ENCODE measurements at places on chromosomes 7 and 10.

GRCh38 chr10:46092524-46093081 is 46.5 kb upstream of the MSMB start:
- DNase-seq = no peak

- DNase-seq = no peak
Measured at GRCh38 chr7:22438994-22439393, 61.0 kb downstream of the STEAP1B start.

DNA sequence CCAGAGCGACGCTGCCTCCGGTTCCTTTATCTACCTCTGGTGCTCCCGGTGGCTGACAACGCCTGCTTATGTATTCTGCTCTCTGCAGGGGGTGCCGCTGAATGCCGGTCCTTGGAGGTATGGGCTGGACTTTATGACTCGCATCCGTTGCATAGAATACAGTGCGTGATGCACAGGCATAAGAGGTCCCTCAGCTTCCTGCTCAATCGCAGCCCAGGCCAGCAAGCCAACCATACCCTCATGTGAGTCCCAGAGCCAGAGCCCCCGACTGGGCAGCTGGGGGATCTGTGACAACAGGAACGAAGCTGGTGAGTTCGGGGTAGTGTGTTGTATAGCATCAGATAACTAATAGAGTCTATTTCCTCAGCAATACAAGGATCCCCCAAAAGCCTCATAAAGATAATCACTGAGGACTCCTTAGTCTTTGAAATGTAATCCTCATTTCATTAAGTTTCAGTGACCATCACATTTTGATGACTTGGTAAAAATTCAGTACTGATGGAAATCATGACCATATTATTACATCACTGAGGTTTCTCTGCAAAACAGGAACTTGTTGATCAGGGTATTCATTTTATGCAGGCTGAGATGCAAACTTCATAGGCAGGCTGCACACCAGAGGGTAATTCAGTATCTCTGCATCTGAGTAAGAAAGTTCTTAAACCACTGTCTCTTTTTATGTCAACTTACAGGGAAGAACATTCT is 607.8 kb downstream of the PTPRN2 start:
- DNase-seq = no peak

DNA sequence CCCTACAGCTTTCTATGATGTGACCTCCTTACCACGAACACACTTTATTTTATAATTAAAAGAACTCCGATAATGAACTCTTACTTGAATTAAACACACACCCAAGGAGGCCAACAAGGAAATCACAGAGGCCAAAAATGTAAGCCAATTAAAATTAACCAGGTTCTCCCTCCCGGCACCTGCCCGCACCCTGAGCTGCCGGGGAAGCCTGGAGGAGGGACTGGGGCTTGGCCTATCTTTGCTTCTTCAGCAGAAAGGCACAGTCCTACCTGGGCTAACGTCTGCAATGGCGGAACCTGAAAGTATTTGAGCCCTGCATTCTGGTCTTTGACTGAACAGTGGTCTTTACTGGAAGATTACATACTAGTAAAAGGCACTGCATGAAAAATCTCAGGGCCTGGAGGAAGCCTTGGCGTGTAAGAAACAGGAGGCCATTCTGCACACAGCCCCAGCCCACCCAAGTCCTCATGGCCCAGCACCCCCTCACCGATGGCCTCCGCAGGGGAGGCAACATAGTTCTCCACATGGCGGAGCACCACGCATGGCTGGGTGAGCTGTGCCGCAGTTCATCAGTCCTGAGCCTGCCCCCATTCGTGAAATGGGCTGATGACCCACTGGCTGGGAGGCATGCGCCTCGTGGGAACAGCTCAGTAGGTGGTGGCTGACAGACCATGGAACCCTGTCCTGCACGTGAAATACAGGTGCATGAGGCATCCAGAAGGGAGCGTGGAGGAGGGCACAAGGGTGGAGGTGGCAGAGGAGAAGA is 173.8 kb downstream of the PARD3 start:
- DNase-seq = no peak

- peak; percentile 61 for DNase-seq
Measured at GRCh38 chr10:95832216-95833041, 75.3 kb upstream of the CC2D2B start.

DNA sequence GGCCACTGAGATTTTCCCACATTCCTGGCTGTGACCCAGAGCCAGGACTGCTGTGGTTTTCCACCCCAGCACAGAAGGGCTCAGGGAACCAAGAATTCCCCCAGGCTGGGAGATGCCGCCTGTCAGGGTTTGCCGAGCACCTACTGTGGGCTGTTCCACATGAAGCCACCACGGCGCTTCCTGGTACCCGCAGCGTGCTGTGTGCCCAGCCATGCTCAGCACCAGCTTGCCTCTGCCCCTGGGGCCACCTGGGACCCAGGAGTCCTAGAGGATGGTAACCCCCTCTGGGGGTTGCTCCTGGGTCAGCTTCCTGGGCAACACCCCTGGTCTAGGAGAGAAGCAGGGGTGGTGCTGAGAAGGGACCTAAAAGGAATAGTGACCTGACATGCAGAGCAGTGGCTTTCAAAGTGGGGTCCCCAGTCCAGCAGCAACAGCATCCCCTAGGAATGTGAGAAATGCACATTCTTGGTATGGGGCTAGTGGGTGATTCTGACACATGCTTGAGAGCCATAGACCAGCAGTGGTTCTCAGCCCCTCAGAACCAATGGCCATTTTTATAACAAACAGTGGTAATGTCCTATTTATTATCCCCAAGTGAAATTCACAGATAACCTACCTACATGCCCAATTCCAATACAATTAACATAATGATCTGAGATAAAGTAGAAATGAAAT is 53.4 kb downstream of the TSPAN15 start:
- DNase-seq = no peak

- no peak for DNase-seq
Measured at GRCh38 chr10:46558392-46559185, 2.1 kb upstream of the GPRIN2 start.

GRCh38 chr7:116337018-116337417 is 126.7 kb downstream of the TES start:
- no peak for DNase-seq

GRCh38 chr7:28530175-28530802 is 118.0 kb downstream of the CREB5 start:
- DNase-seq = no peak

DNA sequence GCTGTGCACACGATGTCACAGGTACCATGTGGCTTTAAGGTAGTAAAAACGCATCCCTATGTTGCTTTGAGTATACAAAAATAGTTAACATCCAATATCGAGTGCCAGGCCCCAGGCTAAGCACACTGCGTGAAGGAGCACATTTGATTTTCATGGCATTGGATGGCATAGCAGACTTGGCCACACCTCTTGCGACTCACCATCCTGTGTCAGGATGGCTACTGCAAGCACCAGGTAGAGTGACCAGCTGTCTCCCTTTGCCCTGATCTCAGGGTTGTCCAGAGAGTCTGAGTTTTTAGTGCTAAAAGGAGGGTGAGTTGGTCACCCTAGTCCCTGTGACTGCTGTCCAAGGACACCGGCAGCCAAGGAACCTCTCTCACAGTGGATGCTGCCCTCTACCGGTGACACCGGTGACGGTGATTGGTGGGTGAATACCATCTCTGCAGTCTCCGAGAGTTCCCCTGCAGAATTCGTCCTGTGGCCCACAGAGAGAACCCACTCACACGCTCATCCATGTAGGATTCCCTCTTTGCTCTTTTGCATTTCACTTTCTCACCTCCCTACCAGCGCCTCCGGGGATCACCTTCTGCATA is 76.1 kb downstream of the BICC1 start:
- DNase-seq = no peak

- no peak for DNase-seq
Measured at GRCh38 chr10:50470798-50471582, 152.8 kb downstream of the SGMS1 start.

GRCh38 chr10:119357412-119358151 is 150.2 kb downstream of the GRK5 start:
- DNase-seq = no peak

- DNase-seq = peak; percentile 66
Measured at GRCh38 chr7:7183061-7183837, 905 bp downstream of the C1GALT1 start.

- DNase-seq = no peak
Measured at GRCh38 chr10:126597211-126597610, 73.3 kb downstream of the C10orf90 start.

DNA sequence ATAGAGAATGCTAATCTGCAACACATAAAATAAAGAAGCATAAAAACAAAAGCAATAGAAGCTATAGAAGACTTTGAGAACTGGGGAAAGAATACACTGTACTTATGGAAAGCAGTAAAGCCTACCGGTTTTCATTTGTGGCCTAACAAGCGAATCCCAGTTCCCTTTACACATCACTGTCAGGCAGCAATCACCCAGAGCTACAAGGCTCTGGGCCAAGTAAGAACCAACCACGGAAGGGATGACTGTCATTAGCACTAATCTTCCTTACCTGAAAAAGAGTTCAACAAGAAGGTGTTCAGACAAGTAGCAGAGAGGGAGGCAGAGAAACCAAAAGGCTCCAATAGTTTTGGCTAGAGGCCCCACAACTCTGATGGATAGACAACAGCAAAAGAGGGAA is 15.0 kb downstream of the CCDC6 start:
- DNase-seq = no peak

DNA sequence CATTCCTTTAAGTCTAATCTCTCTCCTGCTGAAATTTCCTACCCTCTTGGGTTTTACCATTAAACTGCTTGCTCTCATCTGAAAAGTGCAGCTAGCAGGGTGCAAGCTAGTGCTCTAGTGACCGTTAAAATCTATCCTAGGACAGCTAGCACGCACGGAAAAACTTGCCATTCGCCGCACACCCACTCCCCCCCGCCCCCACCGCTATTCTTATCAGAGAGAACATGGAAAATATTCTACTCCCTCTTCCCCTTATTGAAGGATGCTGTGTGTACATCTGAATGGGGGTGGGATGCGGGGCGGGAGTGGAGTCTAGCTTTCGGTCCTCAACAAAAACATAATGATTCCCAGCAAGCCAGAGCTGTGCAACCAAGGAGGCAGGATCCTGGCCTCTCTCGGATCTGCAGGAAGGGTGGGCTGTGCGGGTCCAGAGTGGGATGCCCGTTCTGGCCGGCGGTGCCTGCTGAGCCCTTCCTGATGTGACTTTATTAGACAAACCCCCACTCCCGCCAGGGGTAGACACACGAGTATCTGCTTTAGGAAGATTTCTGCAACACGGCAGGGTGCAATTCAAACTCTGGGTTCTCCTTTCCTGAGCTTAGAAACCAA is 1.1 kb upstream of the ADRA2A start:
- no peak for DNase-seq

GRCh38 chr10:101818872-101819633 is 809 bp upstream of the OGA start:
- no peak for DNase-seq

GRCh38 chr7:29370531-29371314 is 176.1 kb downstream of the CHN2 start:
- DNase-seq = no peak

DNA sequence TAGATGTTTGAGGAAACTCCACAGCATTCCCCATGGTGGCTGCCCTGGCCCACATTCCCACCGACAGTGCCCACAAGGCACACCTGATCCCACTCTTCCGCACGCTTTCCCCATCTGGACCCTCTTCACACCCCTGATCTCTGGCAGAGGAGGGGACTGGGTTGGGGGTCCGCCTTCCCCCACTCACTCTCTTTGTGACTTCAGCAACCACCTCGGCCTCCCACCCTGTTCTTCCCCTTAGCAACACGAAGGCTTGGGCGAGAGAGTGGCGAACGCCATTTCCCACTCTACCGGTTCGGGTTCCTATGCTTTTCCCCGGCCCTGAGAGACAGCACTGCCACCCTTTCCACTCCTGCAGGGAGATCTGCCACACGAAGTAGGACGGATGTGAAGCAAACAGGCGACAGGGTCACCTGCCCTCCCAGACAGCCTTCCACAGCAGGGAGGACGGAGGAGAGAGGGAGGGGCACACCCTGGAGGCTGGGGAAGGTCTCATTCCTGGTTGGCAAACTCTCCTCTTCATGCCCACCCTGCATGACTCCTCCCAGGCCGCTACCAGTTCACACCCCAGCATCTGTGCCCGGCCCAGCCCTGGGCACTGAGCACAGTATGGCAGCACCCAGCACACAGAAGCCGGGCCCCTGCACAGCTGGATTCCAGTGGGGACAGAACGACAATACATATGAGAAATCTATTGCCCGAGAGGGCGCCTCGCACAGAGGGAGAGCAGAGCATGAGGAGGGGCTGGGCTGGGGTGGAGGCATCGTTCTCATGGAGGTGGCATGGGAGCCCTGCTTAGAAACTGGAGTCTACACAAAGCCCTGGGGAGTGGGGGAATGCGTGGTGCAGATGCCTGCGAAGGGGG is 93.5 kb downstream of the PAXIP1 start:
- DNase-seq = no peak

- DNase-seq = no peak
Measured at GRCh38 chr10:13399752-13400151, 51.7 kb upstream of the SEPHS1 start.

GRCh38 chr10:90804354-90804753 is 53.5 kb downstream of the HTR7 start:
- no peak for DNase-seq

DNA sequence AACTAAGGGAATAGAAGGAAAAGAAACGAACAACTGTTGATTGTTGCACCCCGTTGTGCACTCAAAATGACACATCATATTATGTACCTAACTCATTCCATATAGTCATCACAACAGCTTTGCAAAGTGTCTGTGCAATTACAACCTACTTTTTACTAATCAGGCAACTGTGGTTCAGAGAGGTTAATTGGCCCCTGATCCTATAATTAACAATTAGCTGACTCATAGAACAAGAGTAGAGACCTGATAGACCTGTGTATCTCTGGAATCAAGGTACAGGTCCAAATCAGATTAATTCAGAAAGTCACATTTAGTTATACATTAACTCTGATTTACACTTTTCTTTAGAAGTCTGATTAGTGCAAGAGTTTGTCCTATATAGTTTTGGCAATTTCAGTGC is 122.5 kb upstream of the CDK13 start:
- no peak for DNase-seq

- DNase-seq = no peak
Measured at GRCh38 chr10:18738835-18739234, 79.6 kb downstream of the ARL5B start.

- no peak for DNase-seq
Measured at GRCh38 chr7:40147371-40148246, 12.8 kb downstream of the SUGCT start.

DNA sequence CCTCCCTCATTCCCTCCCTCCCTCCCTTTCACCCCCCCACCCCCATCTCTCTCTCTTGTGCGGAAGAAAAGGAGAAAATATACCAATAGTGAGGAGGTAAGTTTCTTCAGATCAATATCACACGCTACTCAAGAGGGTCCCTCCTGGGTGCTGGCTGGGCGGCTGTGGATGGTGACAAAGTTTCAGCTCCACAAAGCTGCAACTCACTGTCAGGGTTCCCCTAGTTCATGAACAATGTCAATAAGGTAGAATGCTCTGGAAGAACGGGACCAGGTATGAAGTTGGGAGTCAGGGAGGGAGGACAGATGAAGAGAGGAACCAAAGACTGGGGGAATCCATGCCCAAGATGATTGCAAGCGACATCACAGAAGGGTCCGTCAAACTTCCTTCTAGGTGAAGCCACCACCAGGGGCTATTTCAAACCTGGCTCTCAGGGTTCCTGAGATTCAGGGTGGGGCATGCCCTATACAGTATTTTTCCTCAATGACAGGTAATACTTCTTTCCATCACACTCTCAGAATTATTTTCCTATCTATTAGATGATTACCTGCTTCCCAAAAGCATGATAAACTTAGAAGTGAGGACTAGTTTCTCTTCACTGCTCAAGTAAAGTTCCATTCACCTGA is 1.4 kb upstream of the PDE1C start:
- DNase-seq = no peak

All from activated CD4-positive, CD25-positive, alpha-beta regulatory T cell treated with anti-CD3 and anti-CD28 coated beads, Interleukin-2, amount 50 U/mL, for 72 hours (primary cell).